ENCODE measurements at places on chromosomes 13 and 19.

DNA sequence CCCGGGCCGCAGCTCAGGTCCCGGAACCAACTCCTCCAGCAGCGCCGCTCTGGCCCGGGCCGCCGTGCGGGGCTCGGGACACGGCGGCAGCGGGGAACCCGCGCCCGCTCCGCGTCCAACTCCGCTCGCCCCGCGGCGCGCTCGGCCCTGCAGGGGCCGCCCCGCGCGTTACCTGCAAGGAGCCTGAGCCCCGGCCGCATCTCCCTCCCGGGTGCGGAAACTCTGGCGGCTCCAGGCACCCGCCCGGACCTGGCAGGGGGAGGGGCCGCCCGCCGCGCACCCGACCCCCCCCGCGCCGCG lies at the start of gene TMTC4:
TMTC4 (minus strand) TSS at position 224 of the 300 bp plus-strand sequence. CDS start 4,433 bp downstream, outside the sequence.
- DNase-seq, result no peak

DNA sequence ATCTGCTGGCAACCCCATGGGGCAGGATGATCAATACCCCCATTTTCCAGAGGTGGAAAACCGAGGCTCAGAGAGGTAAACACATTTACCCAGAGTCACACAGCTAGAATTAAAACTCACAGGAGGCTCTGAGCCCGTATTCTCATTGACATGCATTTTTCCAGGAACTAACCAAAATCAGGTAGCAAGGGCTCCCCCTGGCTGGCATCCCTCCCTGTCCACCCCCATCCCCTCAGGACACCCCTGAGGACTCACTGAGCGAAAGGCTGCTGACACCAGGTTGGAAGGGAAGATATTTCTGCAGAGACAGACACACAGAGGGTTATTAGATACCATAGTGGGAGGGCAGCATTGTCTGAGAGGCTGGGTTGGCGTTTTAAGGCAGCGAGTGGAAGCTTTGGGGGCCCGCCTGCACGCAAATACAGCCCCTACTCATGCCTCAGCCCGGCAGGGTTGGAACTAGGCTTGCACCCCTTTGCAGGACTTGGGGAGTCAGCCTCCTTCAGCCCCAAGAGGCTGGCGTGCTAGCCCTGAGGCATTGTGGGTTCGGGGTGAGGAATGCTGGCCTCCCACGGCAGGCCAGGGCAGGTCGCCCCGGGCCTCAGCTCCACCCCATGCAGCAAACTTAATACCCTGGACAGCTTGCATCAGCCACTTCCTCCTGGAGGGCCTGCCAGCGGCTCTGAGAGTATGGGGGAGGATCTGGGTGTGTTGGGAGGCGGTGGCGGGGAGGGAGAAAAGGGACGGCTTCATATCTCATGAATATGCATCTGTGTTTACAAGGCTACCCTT lies 3.9 kb downstream of the SLC1A5 start:
- DNase-seq, result no peak

- no peak for DNase-seq
These were observed 158.8 kb upstream of the SPRY2 start for GRCh38 chr13:80499536-80500290.

GRCh38 chr19:49766007-49766929 lies 533 bp upstream of the AP2A1 start:
- DNase-seq, result peak; percentile 99

DNA sequence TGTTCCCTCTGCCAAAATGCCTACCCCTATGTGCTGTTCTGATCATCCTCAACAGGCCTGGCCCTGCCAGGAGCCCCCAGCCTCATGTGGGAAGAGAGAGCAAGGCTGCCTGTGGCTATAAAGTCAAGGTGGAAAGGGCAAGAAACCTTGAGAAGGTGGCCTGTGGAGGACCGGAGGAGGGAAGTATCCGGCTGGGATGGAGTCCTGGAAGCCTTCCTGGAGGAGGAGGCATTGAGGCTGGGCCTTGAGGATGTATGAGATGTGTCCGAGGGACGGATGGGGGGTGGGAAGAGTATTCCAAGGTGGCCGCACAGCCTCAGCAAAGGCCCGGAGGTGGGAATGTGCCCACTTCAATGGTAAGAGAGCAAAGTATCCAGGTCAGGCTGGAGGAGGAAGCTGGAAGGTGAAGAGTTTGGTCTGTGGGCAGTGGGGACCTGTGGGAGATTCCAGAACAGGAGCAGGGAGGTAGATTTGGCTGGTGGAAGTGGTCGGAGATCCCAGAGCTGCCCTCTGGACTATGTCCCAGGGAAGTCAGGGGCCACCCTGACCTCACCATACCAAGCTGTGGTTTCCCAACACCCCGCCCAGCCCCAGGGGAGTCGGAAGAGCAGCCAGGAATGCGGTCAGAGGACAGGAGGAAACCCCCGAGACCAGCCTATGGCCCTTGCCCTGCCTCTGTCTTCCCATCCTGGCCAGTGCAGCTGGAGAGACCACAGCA lies 3.0 kb upstream of the PLIN4 start:
- DNase-seq, result no peak

DNA sequence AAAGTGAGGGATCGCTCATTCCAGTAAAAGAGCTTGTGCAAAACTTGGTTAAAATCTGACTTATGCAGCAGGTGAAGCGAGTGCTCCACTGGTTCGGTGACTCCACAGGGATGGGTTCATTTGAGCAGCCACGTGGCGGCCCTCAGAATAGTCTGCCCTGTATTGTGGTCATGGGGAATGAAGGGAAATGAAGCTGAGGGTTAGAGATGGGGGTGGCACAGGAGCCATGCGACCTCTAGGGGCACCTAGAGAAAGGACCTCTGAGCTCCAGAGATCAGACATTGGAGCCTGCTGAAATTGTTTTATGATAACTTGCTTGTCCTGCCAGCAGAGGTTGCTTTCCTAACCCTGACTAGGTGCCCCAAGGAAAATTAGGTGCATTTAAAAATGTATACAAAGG lies 26.6 kb downstream of the CBY2 start:
- DNase-seq, result no peak

GRCh38 chr19:13078897-13079541 lies 23.6 kb downstream of the LYL1 start:
- DNase-seq, result no peak

DNA sequence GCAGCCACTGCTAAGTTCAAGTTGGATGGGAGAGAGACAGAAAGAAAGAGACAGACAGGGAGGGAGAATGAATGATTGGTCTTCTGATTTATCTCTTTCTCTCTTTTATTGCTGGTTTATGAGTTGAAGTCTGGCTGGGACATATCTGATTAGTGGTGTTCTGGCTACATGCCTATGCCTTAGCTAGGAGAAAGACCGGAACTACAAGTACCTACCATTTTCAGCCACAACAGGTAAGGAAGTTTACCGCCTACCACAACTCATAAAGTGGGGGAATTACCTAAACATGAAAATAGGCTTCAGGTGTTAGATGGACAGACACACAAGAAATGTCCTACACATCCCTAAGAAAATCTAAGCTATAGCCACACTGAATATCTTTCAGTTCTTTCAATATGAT lies 36.6 kb upstream of the GPC6 start:
- DNase-seq, result no peak

DNA sequence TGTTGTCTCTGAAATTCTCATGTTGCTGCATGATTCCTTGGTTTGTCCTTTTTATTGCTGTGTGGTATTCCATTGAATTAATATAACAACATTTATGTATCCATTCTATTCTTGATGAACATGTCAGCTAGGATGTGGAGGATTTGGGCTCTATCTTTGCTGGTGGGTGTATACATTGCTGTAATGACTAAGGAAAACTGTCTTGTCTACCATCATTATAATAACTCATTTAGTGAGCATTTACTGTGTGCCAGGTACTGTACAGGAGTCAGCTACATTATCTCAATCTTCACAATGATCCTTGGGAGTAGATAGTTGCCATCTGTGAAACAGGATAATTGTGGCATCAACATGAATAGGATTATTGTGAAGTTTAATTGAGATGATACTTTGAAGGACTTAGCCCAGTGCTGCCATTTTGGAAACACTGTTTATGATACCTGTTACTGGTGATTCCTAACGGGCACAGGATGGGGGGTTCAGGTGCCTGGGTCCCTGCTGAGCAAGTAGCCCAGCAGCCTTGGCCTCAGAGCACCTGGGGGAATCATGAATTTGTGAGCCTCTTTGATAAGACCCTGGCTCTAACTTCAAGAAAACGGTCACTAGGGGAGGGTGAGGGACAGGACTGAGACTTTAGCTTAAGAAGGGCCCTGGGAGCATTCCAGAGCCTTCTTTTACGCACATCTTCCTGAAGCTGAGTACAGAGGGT lies 1.8 kb upstream of the CCNE1 start:
- DNase-seq, result no peak

DNA sequence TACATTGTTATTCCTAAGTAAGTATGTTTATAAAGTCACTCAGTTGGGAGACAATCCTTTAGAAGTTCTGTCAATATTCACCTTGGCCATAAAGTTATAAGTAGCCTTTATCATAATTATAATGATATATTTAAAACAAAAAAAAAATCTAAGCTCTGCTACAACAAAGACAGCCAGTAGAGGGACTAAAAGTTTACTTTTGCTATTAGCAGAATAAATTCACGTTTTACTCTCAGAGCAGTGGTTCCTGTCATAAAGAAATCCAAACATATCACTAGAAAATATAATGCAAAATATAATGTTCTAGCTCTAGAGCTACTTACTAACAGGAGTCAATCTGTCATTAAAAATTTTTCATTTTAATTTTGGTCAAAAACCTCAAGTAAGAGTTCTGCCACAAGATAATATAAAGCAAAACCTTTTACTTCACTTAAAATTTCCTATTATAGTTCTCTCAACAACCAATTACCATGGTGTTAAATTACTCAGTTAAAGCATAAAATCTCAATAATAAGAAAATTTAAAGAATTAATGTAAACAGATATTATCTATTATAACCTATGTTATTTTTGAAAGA lies 17.7 kb downstream of the INTS6 start:
- DNase-seq, result no peak

Data from NCI-H774 (cell line).